ENCODE measurements at places on chromosomes 7 and 10.

DNA sequence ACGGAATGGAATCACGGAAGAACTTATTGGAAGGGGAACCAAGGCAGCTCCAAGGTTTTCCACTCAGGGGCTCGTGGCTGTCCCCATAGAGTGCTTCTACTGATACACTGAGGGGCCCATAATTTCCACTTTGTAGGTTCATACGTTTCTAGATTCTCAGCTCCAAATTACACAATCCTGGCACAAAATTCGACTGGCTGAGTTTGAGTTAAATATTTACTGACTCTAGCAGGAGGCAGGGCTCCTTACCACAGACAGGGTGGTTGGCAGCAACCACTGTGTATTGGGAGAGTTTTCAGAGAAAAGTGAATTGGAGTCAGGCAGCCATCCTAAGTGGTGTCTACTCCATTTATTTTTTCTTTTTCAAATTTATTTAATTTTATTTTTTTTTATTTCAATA is 55.4 kb upstream of the SEC61G start:
- DNase-seq = no peak

GRCh38 chr7:137890449-137890921 is 43.7 kb upstream of the DGKI start:
- DNase-seq = no peak

DNA sequence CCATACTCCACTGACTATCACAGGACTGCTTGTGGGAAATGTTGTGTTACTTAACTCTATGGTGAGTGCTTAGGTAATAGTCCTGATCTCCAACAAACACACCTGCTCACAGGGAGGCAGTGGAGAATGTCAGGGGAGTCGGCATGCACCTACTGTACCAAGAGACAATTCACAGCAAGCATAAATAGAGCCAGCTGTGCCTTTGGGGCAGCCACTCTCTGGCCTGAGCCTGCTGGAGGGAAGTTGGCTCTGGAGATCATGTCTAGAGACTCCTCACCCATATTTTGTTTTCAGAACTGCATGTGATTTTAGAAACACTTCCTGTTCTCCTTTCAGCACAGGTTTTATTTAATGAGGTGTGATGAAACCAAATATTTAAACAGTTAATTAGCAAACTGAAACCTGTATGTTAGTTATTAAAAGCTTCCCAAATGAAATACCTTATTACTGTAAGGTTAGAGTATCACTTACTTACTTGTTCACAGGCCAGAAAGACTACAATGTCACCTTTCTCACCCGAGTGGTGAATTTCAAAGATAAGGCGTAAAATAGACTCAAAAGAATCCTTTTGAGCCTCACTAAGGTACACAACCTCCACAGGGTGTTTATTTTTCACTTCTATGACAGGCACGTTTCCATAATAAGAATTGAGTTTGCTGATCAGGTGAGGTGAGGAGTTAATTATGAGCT is 21.8 kb downstream of the DHX32 start:
- DNase-seq = no peak

- no peak for DNase-seq
These were observed 192.2 kb downstream of the CUX1 start for GRCh38 chr7:102009628-102010027.

DNA sequence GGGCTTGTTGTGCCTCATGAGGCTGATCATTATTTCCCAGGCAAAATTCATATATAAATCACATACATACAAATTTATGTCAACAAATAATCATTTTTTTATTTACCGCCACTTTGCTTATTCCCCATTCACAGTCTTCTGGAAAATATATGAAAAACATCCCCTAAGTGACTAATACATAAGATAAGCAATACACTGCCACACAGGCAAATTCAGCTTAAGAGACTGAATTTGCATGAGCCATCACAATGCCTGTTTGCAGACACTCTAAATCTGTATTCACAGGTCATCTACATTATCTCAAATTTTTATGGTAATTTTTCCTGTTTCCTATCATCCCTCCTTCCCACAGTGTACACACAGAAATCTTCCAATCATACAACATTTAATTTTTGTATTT is 13.2 kb downstream of the OSBPL3 start:
- no peak for DNase-seq

DNA sequence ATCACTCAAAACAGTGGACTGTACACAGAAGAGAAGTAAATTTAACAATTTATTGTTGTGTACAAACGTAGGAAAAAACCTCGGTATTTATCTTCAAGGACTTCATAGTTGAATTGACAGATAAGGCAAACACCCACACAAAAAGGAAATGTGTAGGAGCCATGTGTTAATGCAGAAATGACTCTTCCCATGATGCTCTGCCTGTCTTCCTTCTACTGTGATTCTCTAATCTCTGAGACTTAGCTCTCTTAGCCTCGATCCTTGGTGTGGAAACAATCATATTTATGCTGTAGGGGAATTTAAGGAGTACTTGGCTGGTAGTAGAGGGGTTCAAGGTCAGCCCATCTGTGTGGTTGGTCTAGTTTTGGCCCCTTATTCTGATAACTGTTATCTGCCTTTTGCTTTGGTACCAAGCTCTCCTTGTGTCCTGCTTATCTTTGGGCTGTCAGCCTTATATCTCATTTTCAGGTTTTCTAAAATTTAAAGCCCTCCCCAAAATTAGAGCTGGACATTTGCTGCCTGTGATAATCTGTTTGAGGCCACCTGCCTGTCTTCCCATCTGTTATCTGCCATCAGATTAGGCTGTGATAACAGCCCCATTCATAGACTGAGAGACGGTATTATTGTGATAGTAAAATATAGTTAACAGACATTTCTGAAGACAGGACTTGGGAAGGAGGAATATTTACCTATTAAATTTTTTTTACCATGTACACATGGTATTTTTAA is 81.7 kb downstream of the GPR85 start:
- no peak for DNase-seq

GRCh38 chr10:102117391-102118159 is 2.6 kb downstream of the LDB1 start:
- DNase-seq = peak; percentile 89

DNA sequence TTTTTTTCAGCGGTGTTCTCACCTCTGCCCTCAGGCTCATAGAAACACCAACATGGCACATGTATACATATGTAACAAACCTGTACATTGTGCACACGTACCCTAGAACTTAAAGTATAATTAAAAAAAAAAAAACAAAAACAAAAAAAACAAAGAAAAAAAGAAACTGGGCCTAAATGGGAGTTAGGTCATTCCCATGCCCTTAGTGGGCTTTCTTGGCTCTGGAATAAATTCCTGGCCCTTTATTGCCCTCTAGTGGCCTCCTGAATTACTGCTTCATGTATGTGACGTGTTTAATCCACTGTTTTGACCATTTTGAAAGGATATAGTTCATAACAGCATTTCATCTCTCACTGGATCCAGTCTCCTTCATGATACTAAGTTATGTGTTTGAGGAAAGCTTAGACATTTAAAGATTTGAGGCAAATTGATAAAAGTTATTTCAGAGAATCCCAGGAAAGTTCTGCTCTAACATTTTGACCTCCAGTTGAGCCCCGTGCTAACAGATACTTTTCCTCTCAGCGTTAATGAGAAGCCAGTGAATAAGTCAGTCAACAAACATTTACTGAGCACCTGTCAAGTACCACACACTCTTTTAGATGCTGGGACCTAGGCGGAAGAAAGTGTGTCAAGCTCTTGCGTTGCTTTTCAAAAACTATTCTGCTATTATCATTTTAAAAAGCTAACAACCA is 54.7 kb upstream of the SYPL1 start:
- DNase-seq = peak; percentile 71

GRCh38 chr10:122505011-122505410 is 43.7 kb downstream of the HTRA1 start:
- no peak for DNase-seq

DNA sequence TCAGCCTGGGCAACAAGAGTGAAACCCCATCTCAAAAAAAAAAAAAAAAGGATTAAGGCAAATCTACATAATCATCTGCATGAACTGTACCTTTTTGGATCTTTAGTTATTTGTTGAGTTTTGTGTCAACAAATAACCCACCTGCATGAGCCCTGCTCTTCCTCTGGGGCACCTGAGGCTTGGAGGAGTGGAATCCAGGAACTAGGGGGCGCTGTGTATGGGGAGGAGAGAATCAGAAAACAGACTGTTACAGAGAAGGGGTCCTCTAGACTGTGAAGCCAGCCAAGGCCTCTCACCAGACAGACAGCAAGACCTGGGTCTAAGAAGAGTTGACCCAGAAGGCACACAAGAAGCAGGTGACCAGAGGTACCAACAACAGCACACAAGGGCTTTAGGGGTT is 682.8 kb upstream of the NRP1 start:
- no peak for DNase-seq

- DNase-seq = no peak
These were observed 74.9 kb downstream of the VWC2 start for GRCh38 chr7:49848211-49848841.

GRCh38 chr10:113856563-113856962 is 2.1 kb downstream of the NHLRC2 start:
- no peak for DNase-seq

DNA sequence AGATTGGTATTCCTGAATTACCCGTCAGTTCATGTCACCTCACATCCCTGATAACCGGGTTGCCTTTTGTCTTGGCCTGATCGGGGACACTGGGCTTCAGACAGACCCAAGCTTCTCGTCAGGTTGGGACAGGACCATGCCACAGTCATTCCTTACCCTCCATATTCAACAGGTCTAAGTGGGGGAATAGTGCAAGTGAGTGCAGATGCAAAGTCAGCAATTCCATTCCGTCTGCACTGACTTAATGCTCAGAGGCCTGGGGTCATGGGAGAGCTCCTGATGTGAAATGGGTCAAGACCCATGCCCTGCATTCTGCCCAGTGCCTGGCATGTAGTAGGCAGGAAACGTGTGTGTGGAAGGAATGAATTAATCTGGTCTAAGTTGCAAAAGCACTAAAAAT is 95.4 kb upstream of the PITRM1 start:
- no peak for DNase-seq

- DNase-seq = no peak
These were observed 78.7 kb downstream of the ARHGAP22 start for GRCh38 chr10:48526011-48526821.

GRCh38 chr7:41219276-41219675 is 483.6 kb downstream of the INHBA start:
- no peak for DNase-seq

DNA sequence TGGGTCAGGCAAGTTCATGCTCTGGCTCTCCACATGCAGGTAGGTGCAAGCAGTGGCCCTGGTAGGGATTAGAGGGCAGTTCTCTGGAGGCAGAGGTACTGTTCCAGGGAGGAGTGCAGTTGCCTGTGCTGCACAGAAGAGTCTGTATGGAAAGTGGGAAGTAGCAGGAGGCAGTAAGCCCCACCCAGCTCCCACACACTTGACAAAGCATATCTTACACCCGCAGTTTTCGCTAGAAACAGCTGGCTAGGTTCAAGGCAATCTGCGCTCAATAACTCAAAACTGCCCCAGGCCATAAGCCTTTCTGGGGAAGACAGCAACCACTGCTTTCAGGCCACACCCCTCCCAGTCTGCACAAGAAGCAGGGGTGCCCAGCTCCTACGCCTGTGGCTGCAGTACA is 33.1 kb upstream of the ARMC3 start:
- no peak for DNase-seq

DNA sequence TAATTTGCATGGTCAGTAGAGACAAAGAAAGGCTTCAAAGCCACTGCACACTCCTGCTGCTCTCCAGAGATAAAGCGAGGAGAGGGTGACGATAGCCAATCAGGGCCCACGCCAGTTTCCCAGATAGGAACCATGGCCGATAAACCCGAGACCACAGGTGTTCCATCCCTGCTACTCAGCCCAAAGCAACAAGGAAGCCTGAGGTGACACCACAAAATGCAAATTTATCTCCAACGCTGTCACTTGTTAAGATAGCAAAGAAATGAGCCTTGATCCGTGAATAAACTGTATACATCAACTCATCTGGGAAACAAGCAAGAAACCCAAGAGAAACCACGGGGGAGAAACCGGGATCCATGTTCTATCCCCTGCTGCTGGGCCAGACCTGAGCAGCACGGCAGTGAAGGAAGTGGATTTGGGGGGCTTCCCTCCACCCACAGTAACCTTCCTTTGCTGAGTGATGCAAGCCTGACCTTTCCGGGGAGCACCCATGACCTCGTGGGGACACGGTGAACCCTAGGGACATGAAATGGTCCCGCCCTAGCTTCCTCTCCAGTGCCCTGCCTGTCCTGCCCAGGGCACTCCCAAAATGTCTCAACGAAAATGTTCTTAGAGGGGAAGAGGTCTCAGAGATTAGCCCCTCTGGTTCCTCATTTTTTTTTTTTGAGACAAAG is 164.6 kb downstream of the PTPRN2 start:
- DNase-seq = no peak

- DNase-seq = no peak
These were observed 221.3 kb upstream of the DGKB start for GRCh38 chr7:15123901-15124300.

DNA sequence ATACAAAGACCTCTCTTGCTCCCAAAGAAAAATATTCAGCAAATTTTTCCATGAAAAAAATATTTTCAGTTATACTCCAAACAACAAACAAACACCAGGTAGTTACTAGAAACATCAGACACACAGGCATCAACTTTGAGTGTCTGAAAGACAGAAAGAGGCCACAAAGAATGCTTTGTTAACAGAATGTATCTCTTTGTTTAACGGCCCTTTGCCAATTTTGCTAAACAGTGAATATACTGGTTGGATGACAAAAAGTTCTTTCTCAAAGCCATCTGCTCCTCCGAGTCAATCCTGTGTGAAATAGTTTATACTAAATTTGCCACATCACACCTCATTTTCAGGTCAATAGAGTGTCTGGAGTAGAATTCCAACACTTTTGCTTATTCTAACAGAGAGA is 216.7 kb upstream of the PHF14 start:
- DNase-seq = no peak

GRCh38 chr7:89728481-89728880 is 425.8 kb upstream of the STEAP1 start:
- DNase-seq = no peak

- no peak for DNase-seq
These were observed 59.5 kb upstream of the ELMO1 start for GRCh38 chr7:37508118-37508517.

DNA sequence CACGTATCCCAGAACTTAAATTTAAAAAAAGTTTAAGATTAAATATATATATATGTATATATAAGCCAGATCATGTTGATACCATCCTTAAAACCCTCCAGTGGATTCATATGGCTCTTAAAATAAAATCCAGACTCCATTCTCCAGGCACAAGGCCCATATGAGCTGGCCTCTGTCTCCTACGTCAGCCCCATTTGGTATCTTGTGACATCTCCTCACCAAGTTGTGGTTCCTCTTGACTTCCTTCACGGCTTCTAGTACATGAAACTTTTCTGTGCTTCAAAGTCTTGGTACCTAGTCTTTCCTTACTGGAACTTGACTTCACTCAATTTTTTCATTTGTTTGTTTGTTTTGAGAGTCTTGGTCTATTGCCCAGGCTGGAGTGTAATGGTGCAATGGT is 61.3 kb downstream of the PRLHR start:
- no peak for DNase-seq

GRCh38 chr7:151940048-151940811 is 16.0 kb upstream of the GALNTL5 start:
- DNase-seq = no peak

- DNase-seq = no peak
These were observed 73.3 kb upstream of the FRMD4A start for GRCh38 chr10:14403881-14404623.

GRCh38 chr10:29304995-29305335 is 16.1 kb downstream of the LYZL1 start:
- DNase-seq = no peak

- no peak for DNase-seq
These were observed 828 bp upstream of the MALSU1 start for GRCh38 chr7:23298141-23298881.

Data from ureter (tissue), 1 donor.